ENCODE measurements at places on chromosomes 5 and 9.

DNA sequence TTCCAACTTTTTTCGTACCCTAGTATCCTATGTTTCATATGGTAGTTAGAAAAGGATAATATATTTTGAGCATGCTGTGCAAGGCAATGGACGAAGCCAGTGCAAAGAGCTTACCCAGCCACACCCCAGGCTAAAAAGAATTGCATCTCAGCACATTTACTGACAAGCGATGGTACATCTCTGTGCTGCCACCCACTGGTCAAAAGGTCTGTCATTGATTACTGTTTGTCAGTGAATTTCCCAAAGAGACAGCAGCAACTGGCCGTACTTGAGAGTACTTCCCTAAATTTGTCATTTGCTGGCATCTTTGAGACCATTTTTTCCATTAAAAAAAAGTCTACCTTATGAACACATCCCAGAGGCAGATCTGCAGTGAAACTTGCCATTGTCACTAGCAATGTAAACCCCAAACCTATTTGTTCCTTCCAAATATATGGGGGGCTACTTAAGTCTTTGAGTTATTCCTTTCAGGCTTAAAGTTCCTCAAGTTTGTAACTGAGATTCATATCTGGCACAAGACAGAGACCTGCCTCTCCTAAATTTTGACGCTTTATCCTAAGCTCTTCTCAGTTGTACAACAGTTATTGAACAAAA is 184.3 kb downstream of the CTNND2 start:
- peak; percentile 23 for DNase-seq

- DNase-seq: no peak
Observed at GRCh38 chr9:120876842-120877240, at the start of gene PHF19. TSS of gene PHF19 (minus strand) at chr9:120877188. CDS start at chr9:120874741, 2,447 bp downstream.

GRCh38 chr5:43313035-43313853 is at the start of gene HMGCS1:
TSS of gene HMGCS1 (minus strand) at chr5:43313412. CDS start at chr5:43298965, 14,447 bp downstream.
- peak; percentile 98 for DNase-seq

DNA sequence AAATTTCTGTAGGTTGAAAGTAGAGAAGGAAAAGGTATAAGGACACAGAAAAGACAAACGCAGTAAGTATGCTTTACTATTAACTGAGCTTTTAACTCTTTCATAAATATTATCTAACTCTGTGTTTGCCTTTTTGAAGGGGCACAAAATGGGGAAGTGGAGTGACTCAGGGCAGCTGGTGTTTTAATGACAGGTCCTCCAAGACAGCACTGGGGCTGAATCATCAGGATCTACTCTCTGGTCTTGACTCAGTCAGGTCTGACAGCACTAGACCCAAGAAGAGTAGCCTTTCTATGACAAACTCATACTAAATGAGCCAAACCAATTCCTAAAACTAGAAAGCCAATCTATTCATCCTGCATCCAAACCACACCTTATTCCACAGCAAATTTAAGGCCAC is 102.2 kb downstream of the APTX start:
- no peak for DNase-seq

- DNase-seq: no peak
Observed at GRCh38 chr5:57176350-57176857, 2.5 kb downstream of the GPBP1 start.

DNA sequence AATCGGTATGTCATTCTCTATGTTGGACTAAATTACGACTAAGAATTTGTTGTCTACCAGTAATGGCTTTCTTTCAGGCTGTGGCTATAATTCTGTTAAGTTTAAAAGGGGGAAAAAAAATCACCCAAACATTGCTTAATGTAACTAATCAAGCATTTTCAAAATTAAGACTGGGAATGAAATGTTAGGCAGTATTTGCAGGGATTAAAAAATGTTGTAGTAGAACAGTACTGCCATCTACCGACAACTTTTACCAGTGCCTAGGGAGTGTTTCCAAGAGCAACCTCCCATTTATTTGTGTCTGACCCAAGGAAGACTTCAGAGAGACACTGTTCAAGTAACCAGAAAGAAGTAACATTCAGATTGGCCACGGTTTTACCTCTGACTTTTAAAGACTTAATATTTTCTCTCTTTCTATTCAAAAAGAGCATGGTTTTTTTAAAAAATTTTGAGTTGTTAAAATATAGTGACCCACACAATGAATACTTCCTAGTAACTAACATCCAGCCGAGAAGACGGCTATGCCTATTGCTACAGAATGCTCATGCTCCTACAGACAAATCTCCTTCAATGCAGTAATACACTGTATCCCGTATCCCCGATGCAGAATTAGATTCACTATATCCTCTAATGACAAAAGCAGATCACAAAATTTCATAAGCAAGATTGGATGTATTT is 92.4 kb downstream of the ARL15 start:
- peak; percentile 1 for DNase-seq

- DNase-seq: no peak
Observed at GRCh38 chr5:168695301-168695835, 116.2 kb upstream of the PANK3 start.

- no peak for DNase-seq
Observed at GRCh38 chr9:134892221-134892620, 11.6 kb downstream of the FCN2 start.

- DNase-seq: peak; percentile 51
Observed at GRCh38 chr9:14428781-14429230, 114.9 kb upstream of the NFIB start.

DNA sequence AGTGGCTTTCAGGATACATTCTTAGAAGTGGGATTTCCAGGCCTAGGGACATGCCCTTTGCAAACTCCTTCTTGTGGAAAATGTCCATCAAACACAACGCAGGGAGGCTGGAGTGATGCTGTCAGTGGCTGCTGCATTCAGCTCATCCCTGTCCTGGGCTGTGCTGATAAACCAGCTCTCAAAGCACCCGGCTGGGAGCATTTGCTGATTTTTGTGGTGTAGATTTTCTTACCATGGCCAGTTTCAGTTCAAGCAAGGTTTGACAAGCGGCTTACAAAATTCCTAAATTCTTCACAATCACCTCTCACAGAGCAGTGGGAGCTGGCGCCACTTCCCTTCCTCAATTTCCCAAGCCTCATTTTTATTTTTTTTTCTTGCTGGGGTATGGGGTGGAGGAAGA is 28.2 kb downstream of the FAM163B start:
- DNase-seq: no peak

- no peak for DNase-seq
Observed at GRCh38 chr5:52605317-52606313, 182.1 kb upstream of the ITGA1 start.

DNA sequence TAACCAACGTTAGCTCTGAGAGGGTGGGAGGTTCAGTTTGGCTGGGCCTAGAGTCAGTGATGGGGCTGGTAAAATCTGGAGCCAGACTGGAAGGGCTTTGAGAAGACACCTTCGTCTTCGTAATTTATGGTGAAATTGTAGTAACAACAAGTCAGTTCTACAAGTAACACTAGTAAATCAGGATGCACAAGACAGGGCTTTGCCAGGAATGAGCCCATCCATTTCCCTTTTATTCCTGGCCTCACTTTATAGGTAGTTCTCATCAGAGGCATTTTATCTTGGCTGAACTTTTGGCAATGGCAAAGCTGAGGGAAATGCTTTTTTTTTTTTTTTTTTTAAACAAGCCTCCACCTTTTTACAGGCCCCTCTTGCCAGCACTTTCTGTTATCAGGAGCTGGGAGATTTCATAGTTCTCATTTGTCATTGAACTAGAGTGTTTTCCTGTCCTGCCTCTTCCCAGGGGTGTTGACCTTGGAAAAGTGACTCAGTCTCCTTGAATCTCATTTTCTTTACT is 110.5 kb upstream of the KLF4 start:
- no peak for DNase-seq

DNA sequence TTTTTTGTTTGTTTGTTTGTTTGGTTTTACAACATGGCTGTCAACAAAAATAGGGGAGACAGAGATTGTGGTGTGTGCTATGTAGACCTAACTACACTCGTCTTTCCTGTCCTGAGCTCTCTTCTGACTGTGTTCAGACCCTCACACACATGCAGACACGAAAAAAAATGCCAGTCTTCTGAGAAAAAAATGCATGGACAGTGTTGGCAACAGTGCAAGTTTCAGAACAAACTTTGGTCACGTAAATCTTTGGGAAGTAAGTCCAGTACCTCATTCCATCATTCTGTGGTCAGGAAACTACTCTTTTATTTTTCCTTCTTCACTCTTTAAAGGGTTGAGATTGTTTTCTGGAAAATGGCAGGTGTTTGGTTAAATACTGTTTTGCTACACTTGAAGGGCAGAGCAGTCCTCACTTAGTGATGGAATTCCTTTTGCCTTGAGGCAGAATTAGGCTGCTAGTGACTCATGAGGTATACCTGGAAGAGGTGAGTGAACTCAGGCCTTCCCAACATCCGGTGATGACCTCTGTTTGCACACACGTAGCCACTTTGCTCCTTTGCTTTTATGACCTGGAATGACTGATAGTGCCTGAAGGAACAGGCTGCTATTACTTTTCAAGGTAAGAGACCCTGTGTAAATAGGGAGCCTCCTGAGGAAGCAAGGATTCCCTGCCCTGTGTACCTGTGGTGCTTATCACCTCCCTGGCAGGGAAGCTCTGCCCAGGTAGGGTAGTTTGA is 81.6 kb upstream of the TNFAIP8 start:
- no peak for DNase-seq

GRCh38 chr5:178450121-178451028 is 139.8 kb downstream of the COL23A1 start:
- no peak for DNase-seq

DNA sequence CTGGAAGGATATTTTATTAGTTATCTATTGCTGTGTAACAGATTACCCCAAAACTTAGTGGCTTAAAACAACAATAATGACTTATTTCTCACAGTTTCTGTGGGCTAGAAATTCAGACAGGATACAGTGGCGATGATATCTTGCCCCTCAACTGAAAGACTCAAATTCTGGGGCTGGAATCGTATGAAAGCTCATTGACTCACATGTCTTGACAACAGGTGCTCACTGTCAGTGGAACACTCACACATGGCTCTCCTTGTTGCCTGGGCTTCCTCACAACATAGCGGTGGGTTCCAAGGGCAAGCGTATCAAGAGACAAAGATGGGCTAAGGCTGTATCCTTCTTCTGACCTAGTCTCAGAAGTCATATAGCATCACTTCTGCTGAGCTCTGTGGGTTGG is 3.7 kb upstream of the GNPDA1 start:
- no peak for DNase-seq

GRCh38 chr5:65395526-65396155 is 86.1 kb downstream of the ADAMTS6 start:
- DNase-seq: no peak

DNA sequence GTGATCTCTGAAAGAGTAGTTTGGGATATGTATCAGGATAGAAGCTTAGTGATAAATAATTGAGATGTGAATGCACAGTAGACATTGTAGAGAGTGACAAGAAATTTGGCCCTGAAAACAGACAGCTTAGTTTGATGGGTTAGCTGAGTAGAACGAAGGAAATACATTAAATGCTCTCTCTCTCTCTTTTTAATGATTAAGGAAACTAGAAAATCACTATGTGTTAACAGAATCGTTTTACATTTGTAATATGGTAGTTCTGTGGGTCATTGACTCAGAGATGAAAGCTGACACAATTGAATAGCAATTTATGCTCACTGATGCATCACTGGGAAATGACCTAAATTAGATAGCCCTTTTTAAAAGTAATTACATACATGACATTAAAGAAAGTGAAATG is 739.8 kb upstream of the PTPRD start:
- no peak for DNase-seq

DNA sequence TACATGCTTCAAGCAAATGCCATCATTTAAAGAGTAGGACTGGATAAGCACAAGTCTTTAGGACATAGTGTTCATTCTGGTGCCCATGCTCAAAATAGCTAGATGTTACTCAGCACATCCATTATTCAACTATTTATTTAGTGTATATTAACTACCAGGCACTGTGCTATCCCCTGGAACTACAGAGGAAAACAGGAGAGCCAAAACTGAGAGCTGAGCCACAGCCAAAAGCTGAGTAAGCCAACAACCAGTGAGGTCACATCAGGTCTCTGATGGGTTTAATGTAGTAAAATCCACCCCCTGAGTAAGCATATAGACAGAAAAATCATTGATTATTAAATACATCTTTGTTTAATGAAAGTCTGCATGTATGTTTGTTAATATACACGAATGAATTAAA is 469.3 kb upstream of the DMAC1 start:
- no peak for DNase-seq

DNA sequence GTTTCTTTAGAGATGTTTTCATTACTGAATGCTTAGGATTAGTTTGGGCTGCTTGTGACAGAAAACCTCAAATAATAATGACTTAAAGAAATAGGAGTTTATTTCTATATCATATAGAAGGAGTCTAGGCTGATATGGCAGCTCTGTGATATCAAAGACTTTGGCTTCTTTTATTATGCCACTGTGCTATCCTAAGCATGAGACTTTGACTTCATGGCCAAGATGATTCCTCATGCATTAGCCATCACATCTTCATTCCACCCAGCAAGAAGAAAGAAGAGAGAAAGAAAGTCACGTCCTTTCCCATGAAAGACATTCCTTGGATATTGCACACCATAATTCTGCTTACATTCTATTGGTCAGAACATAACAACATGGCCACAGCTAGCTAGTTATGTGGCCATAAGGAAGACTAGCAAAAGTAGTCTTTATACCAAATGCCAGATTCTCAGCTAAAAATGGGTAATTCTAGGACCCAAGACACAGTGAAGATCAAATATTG is 76.2 kb downstream of the DAPK1 start:
- no peak for DNase-seq

GRCh38 chr5:78627175-78627574 is 21.4 kb downstream of the LHFPL2 start:
- DNase-seq: no peak

- no peak for DNase-seq
Observed at GRCh38 chr5:40355181-40355580, 324.5 kb upstream of the PTGER4 start.

- DNase-seq: no peak
Observed at GRCh38 chr5:72451741-72452505, 55.3 kb downstream of the ZNF366 start.

DNA sequence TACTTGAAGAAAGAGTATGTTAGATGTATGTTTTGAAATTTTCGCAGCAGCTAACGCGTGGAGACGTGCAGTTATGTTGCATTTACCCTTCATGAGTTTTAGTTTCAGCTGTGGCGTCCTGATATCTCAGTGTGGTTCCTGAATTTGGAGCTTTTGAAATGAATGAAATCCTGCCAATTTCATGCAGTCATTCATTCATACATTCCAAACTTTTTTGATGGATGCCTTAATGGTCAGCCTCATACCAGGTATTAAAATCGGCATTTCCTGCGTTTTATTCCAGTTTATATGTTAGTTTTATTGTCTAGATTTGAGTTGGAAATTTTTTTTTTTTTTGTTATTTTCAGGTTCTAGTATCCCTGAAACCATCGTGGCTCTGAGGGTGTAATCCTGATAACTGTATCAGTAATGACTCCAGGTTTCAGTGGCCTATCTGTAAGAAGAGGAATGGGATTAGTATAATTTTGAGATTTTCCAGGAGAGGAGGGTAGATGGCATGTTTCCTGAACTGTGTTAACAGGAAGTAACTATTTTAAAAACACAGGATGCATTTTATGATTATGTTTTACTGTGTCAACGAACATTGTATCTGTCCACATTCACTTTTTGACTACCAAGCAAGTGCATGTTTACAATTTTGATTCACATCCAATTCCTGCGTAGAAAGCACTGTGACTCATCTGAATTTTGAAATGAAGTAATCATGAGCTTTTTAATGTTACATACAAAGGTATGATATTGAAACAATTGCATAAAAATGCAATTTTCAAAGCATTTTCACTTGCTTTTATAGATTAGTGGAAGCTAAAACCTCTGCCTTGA is 1.0 kb downstream of the FOCAD start:
- DNase-seq: no peak

GRCh38 chr5:38782180-38782835 is 63.5 kb upstream of the OSMR start:
- no peak for DNase-seq

GRCh38 chr5:133735346-133735745 is 123.0 kb upstream of the FSTL4 start:
- no peak for DNase-seq

All from anterior cingulate cortex (tissue), 58 donors.